ENCODE measurements at places on chromosomes 5 and 9. TPM values are rescaled to one million over a fixed set of nuclear protein-coding genes. Genes with fewer than 3 reads are reported as not detected.
A peak's percentile ranks its signal among the peaks of the same experiment; 100 is the strongest.

DNA sequence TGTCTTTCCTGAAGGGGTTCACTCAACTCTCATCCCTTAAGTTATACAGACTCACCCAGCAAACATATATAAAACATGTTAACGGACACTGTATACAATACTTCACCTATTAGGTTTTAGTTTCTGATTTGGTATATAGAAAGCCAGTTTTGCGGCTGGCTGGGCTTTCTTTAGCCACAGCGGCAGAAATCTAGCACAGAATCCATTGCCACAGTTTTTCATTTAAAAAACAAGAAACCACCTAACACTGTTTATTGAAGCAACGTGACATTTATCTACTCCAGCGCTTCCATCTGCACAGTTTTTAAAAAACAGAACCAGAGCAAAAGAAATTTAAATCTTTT, 67.3 kb downstream of the SNX30 start:
- no peak for DNase-seq

GRCh38 chr9:127887792-127888191, 10.3 kb upstream of the AK1 start:
- DNase-seq, result no peak

- peak; percentile 83 for DNase-seq
Measured at GRCh38 chr5:53438486-53439472, 41.6 kb upstream of the FST start.

- no peak for DNase-seq
Measured at GRCh38 chr5:142421228-142421617, 96.4 kb upstream of the SPRY4 start.

- DNase-seq, result no peak
Measured at GRCh38 chr5:60437308-60437707, 262.7 kb downstream of the DEPDC1B start.

- no peak for DNase-seq
Measured at GRCh38 chr5:143164557-143164956, 238.9 kb downstream of the NR3C1 start.

DNA sequence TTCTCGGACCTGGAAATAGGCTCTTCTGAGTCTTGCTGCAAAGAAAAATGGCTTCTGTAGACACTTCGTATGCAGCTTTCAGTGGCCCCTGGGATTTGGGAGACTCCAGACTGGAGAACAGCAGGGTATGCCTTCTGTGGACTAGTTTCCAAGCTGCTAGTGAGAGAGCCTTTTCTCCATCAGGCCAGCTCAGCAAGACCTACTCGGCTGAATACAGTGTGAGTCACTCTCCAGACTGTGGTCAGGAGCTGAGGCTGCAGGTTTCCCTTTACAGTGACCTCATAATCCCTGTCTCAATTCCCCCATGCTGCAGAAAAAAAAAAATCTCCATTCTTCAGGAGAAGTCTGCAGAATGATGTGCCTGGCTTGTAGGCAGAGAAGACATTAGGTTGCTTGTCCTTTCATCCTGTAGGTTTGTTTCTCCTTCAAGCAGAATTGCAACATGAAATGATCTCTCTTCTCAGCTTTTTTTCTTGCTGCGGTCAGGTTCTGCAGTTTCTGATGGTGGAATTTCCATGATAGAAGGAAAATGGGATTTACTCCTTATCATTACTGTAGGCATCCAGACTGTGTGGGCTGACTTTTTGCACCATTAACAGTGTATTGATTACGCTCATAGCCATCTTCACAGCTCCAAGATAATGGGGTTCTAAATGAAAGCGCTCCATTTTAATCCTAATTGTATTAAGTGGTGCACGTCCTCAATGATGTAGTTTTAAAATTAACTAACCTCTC, 78.3 kb upstream of the TNFSF8 start:
- DNase-seq, result peak; percentile 52

DNA sequence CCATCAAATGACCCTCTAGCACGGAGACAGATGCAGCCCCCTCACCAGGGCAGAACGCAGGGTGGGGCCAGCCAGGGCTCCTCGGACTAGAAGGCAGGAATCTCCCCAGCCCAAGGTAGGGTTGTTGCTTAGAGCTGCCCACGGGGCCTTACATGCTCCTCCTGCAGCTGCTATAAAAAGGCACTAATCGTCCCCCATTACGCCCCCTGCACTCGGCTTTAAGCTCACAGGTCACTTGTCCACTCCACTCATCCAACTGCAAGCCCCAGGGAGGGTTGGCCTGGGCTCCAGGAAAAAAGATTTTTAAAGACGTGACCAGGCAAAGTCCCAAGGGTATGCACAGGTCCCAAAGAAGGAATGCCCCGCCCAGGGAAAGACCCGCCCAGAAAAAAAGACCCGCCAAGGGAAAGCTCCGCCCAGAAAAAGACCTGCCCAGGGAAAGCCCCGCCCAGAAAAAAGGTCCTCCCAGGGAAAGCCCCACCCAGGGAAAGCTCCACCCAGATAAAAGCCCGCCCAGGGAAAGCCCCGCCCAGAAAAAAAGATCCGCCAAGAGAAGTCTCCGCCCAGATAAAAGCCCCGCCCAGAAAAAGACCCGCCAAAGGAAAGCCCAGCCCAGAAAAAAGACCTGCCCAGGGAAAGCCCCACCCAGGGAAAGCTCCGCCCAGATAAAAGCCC, 11.1 kb downstream of the GRIN1 start:
- no peak for DNase-seq

- peak; percentile 48 for DNase-seq
Measured at GRCh38 chr9:76453785-76454184, 5.2 kb upstream of the GCNT1 start.

- no peak for DNase-seq
Measured at GRCh38 chr5:9415091-9415490, 130.8 kb downstream of the SEMA5A start.

DNA sequence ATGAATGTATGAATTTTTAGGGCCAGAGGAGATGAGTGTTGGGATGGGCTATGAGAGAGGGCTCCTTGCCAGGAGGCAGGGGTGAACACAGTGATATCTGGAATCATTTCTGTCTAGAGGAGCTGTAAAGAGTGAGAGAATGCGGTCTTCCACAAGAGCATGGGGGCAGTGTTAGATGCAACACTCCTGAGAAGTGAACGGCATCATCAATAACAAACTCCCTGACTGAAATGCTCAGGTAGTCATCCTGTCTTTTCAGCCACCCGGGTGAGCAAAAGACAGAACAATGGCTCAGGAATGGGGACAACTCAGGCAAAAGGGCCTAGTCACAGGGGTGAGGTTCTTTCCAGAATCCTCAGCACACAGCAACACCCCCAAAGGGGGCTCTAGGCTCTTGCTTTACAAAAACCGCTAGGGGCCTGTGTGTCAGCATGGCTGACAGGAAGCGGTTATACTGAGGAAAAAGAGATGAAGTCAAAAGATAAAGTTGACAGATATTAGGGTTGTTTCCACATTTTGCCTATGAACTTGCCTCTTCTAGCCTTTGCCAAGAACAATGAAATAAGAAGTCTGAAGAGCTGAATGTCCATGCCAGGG, 104.6 kb upstream of the LRRTM2 start:
- no peak for DNase-seq

GRCh38 chr9:26520141-26520540, 372.5 kb downstream of the CAAP1 start:
- DNase-seq, result no peak

GRCh38 chr5:149418910-149419531, 39.9 kb upstream of the IL17B start:
- no peak for DNase-seq

- DNase-seq, result no peak
Measured at GRCh38 chr5:125555591-125555990, 809.2 kb upstream of the ZNF608 start.

- DNase-seq, result peak; percentile 64
Measured at GRCh38 chr5:16894236-16895057, 41.6 kb downstream of the MYO10 start.

- DNase-seq, result no peak
Measured at GRCh38 chr5:146137967-146138403, 32.6 kb upstream of the PLAC8L1 start.

DNA sequence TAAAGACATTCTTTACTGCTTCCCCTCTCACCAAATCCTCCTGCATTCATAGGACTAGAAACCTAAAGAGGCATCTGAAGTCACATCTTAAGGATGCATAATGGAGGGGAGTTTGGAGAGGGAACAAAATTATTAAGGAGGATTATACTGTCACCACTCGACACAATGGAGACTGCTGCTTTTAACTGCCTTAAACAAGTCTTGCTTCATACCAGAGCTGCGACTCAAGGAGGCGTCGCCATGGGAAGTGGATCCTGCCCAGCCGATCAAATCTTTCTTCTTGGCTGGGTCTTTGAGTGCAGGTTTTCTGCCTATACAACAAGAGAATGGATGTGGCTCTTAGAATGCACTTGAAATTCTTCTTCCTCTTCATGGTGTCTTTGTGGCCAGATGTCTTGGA, 66.7 kb upstream of the FOXE1 start:
- DNase-seq, result no peak

DNA sequence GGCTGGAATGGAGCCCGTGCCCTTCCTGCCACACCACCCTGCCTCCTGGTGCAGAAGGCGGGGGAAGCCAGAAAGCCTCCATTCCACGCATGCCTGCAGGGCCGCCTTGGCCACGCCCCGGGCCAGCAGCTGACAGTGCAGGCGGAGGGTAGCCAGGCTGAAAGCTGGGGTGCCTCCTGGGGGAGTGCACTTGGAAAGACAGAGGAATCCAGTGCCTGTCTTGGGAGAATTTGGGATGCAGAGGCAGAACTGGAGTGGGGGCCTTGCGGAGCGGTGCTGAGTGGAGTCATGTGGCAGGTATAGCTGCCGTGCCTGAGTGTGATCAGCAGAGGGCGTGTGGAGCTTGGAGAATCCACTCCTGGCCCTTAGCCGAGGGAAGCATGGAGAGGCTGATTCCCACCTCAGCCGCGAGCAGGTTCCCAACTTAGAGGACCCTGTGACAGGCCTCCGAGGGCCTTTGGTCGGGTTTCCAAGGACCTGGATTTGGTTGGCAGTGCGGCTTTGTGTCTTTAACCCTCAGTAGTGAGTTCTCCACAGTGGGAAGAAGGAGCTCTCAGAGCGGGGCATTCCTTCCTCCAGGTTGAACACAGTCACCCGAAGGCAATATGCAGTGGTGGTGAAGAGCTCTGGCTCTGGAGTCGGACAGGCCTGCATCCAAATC, 9.1 kb upstream of the URM1 start:
- peak; percentile 42 for DNase-seq

- DNase-seq, result no peak
Measured at GRCh38 chr9:128742401-128742800, 18.5 kb upstream of the ZDHHC12 start.

DNA sequence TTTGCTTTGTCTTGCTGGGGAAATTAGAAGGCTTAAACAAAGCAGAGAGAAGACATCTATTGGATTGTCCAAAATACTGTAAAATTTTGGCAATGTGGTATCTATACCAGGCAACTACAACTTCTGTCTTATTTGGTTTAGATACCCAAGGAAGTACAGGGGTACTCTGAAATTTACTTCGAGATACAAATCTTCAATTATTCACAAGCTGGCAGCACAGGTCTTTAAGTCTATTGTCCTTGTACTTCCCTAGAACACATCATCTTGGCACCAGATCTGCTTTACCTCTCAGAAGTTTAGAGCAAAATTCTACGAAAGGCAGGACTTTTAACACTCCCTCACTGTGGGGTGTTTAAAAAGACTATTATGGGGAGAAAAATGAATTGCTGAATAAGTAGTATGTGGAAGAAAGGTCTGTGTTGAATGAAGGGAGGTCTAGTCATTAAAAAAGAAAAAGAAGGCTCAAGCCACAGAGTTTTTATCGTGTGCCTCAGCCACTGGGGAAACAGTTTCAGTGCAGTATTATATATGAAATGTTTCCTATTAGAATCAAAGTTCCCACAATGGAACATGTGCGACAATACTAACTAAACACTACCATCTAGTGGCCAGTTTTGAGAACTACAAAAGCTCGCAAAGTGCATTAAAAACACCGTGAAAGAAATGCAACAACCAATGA, 93.7 kb downstream of the PDE4D start:
- DNase-seq, result no peak

WHRN gene
- polyA plus RNA-seq, result 1.5 TPM

SVEP1 gene
- polyA plus RNA-seq, result 33.5 TPM

PCDHA6 gene
- 0.02 TPM for polyA plus RNA-seq

HSD17B4 gene
- 107 TPM for polyA plus RNA-seq

DBH gene
- not detected for polyA plus RNA-seq

GFI1B gene
- polyA plus RNA-seq, result not detected

TLR4 gene
- polyA plus RNA-seq, result 5.4 TPM

GPR150 gene
- polyA plus RNA-seq, result 0.25 TPM

PLEKHG4B gene
- polyA plus RNA-seq, result 1.4 TPM

ANKRD31 gene
- polyA plus RNA-seq, result 0.07 TPM

COL15A1 gene
- polyA plus RNA-seq, result 74.5 TPM

FRMD3 gene
- 0.15 TPM for polyA plus RNA-seq

NTNG2 gene
- polyA plus RNA-seq, result 0.44 TPM

Measured in BJ (cell line).